ENCODE measurements at places on chromosomes 1 and 21.
A peak's percentile ranks its signal among the peaks of the same experiment; 100 is the strongest.

- ATAC-seq, result no peak
These were observed 9.6 kb downstream of the DUSP23 start for GRCh38 chr1:159790237-159790917.

GRCh38 chr1:62373221-62373620, 54.0 kb upstream of the KANK4 start:
- ATAC-seq, result no peak

- ATAC-seq, result no peak
These were observed 3.6 kb upstream of the NPPA start for GRCh38 chr1:11851180-11851579.

- no peak for ATAC-seq
These were observed 66.2 kb downstream of the RGL1 start for GRCh38 chr1:183871142-183871541.

- ATAC-seq, result no peak
These were observed 399.9 kb downstream of the HHAT start for GRCh38 chr1:210728437-210729149.

GRCh38 chr1:236120721-236121153, 21.6 kb upstream of the GPR137B start:
- ATAC-seq, result peak; percentile 55

DNA sequence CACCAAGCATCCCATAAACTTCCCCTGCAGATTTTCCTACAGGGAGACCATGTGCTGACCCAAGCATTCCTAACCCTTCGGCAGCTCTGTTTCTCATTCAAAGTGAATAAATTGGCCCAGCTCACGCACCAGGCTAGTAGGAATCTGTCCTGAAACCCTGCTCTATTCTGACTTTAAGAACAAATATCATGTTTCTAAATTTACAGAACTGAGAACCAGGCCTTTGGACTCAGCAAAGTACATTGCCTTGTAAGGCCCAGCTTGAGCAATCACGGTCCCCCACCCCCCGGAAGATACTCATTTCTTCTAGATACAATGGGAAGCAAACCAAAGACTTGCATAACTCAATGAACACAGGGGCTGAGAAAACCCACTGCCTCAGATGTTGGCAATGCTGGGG, 160.1 kb upstream of the NFIA start:
- no peak for ATAC-seq

- ATAC-seq, result no peak
These were observed 634 bp upstream of the SPATA6 start for GRCh38 chr1:48472638-48473037.

DNA sequence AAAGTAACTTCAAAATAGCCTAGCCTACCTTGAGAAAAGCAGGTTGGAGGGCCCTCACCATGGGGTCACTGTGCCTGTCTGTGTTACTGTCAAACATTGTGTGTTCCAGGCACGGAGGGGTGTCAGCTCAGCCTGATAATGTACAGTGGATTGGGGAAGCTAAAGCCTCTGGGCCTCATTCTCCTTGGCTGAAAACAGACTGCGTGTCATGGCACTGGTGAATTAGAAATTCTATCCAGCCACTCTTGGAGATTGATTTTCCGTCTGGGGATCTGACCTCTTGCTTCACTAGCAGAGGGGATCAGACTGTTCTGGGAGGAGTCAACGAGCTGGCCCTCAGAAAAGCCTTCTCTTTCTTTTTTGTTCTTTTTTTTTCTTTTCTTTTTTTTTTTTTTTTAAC, 123.5 kb upstream of the HOOK1 start:
- ATAC-seq, result no peak

DNA sequence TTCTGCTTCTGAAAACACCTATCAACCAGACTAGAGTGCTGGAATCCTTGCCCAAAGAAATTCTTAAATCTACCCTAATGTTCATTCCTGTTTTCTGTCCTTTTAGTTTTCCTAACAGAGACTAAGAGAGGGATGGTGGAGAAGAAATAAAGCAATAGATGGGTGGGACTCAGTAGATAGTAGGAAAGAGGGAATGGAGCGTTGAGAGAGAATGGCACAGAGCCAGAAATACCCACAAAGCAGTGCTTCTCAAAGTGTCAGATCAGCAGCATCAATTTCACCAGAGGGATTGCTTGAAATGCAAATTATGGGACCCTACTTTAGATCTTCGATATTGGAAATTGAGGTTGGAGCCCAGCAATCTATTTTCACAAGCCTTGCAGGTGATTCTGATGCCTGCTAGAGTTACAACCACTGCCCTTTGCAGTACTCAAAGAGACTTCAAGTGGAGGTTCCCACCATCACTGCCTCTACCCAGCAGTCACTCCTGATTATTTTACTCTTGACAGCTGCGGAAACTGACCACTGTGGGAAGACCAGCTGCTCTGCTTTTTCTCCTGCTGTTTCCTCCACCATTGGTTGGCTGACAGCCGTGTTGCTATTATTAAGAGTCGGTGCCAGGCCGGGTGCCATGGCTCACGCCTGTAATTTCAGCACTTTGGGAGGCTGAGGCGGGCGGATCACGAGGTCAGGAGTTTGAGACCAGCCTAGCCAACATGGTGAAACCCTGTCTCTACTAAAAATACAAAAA, 11.4 kb upstream of the PRPF3 start:
- ATAC-seq, result no peak

GRCh38 chr21:36579898-36580297, 100.0 kb upstream of the CLDN14 start:
- no peak for ATAC-seq

- ATAC-seq, result no peak
These were observed 129.8 kb downstream of the PTPRU start for GRCh38 chr1:29365906-29366670.

DNA sequence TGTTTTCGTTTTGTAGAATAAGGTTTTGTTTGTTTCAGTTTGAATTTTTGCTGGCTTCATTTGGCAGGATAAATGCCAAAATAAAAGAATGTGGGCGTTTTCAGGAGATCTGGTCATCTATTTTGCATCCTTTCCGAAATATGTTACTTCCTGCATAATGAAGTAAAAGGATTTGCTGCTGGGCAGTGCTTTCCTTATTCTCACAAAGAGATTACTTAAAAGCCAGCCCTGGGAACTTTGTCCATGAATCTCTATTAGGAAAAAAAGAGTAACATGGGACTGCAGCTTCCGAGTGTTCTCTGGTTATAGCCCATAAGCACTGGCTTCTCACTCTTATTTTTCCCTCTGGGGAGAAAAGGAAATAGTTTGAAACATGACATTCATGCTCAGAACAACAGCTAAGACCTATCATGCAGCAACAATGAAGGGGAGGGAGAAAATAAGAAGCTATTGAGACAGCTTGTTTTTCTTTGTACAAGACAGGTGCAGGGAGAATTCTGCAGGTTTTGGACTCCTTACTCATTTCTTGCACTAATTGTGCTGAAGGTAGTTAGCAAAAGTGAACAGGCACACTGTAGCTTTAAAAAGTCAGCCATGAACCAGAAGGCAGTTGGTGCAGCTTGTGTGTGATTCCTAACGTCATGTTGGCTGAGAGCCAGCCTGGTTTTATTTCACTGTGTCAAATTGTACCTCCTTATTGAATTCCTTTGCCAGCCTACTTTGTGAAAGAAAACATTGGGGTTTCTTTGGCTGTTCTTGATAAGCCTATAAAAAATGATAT, at the start of gene SAMD13:
Gene SAMD13, plus strand, starts transcription at position 705 of the 781 bp plus-strand sequence. CDS start 1,527 bp downstream, outside the sequence.
- no peak for ATAC-seq

- ATAC-seq, result no peak
These were observed 18.6 kb downstream of the LURAP1 start for GRCh38 chr1:46221749-46222148.

GRCh38 chr1:56578963-56579875, at the start of gene PLPP3:
Gene PLPP3 (minus strand): TSS chr1:56579563. CDS start chr1:56579016, 547 bp downstream.
- peak; percentile 64 for ATAC-seq

DNA sequence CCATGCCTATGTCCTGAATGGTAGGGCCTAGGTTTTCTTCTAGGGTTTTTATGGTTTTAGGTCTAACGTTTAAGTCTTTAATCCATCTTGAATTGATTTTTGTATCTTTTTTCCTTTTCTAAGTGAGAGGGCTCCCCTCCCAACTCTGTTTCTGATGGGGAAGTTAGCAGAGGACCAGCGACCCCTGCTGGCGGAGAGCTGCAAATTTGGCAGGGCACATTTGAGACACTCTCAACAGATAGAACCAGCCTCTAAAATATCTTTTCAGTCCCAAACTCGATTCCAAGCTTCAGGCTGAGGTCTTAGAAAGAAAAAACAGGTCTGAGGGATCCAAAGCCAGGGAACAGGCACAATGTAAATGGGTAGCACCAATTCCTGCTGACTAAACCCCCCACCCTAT, 32.5 kb downstream of the LRRC3 start:
- no peak for ATAC-seq

DNA sequence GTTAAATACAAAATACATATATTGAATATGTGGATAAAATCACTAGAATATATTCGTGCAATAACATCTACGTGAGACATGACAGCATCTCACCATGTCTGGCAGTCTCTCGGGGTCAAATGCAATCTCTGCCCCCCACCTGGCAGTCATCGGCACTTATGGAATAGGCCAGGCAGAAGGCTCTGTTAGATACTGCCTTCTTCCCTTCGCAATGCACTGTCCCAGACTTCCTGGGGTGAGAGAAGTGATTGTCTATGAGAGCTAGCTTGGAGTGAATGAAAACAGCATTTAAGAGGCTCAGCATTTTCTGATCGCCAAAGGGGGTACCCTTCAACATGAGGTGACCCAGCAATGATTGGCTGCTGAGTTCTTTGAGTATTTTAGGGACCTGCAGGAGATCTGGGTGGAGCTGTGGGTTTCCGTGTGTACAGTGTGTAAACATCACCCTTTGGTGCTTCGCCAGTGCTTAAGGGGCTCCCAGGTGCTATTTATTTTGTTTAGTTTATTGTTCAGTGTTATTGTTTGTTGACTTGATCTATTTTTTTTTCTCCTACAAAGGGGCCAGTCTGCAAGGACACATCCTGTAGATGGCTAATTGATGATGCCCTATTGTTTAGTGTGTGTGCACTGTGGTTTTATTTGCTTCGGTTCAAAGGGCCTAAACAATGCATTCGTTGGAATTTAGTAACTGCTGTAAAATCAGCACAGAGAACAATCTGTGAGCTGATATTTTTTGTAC, 10.2 kb downstream of the ERG start:
- ATAC-seq, result no peak

- no peak for ATAC-seq
These were observed 482.0 kb downstream of the SETD4 start for GRCh38 chr21:35578347-35578782.

GRCh38 chr1:180884588-180885300, 28.0 kb upstream of the KIAA1614 start:
- peak; percentile 67 for ATAC-seq

DNA sequence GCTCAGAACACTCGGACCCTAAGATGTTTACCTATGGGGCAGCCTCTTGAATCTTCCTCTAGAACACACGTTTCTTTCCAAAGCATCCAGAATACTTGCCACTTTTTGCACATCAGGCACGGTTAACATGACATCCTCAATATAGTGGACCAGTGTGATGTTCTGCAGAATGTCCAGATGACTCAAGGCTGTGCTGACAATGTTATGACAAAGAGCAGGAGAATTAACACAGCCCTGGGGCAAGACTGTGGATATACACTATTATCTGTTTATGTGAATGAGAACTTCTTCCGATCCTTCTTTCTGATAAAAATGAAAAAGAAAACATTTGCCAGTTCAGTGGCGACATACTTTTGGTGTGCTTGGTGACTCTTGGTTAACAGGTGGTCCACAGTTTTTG, 154.3 kb downstream of the PDE4B start:
- ATAC-seq, result no peak

DNA sequence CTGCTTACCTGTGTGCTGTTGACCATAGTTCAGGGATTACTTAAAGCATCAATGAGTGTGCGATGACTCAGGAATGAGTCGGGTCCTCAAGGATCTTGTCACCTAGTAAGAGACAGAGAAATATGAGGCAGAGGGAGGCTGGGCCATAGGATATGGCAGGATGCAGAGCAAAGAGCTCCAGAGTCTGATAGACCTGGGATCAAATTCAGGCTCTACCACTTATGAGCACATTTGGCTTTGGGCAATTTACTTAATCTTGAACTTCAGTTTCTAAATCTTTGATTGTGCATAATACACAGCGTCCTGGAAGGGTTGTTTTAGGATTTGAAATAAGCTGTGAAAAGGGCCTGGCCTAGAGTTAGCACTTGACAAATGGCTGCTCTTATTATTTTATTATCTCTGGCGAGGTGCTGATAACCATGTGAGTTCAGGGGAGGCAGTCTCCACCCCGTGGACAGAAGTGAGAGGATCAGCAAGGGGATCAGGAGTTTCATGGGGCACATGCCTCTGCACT, 94.5 kb downstream of the ROR1 start:
- no peak for ATAC-seq

GRCh38 chr1:34885405-34886247, 26.1 kb upstream of the SMIM12 start:
- ATAC-seq, result peak; percentile 75
